ENCODE measurements at places on chromosomes 7 and 10. TPM values are rescaled to one million over a fixed set of nuclear protein-coding genes. Genes with fewer than 3 reads are reported as not detected.

Gene ANKIB1
- total RNA-seq: 40.5 TPM

Gene OR2A42
- total RNA-seq: not detected

Gene SIRT1
- 34.7 TPM for total RNA-seq

Gene DNAJC12
- total RNA-seq: not detected

Gene LRRC61
- total RNA-seq: 8.4 TPM

Gene ARHGEF35
- 4.9 TPM for total RNA-seq

Gene TMEM273
- 48.0 TPM for total RNA-seq

All from subcutaneous adipose tissue (tissue), 4 donors.